ENCODE measurements at places on chromosomes 4 and X. TPM values are rescaled to one million over a fixed set of nuclear protein-coding genes. Genes with fewer than 3 reads are reported as not detected.

Gene CLDN2
- not detected for total RNA-seq

Gene HSFX2
- total RNA-seq = not detected

Gene PDLIM5
- total RNA-seq = 57.7 TPM

Gene KLHL4
- 22.4 TPM for total RNA-seq

Gene NKX6-1
- 0.09 TPM for total RNA-seq

Gene FGD1
- total RNA-seq = 19.2 TPM

Gene GNL3L
- total RNA-seq = 64.0 TPM

DNA sequence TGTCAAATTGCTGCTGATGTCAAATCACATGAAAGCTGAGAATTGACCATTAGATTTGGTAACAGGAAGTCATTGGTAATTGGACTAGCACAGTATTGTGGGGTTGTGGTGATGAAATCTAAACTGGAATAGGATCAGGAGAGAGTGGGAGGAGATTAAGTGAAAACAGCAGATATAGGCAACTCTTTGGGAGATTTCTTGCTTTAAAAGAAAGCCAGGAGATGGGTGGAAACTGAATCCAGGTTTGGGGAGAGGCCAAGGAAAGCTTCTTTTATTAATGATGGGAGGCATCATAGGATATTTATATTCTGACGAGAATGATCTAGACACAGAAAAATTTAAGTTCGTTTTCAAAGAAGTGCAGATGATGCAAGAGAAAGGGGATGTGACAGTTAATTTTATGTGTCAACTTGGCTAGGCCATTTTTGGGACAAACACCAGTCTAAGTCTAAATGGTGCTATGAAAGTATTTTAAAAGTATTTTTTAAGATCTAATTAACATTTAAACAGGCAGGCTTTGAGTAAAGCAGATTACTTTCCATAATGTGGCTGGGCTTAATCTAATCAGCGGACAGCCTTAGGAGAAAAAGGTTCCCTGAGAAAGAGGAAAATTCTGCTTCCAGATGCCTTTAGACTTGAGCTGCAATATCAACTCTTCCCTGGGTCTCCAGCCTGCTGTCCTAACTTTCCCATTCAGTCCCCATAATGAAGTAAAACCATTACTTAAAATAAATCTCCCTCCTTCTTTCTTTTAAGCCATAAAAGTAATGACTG lies 24.7 kb downstream of the SEC24D start:
- no peak for DNase-seq

GRCh38 chr4:38381788-38382187 lies 282.2 kb upstream of the KLF3 start:
- no peaks in the 10 kb centered on the region for H3K36me3 ChIP-seq
- no peaks in the 10 kb centered on the region for H3K4me1 ChIP-seq
- DNase-seq = no peak
- no peak overlapping the region for H3K27ac ChIP-seq
- H3K27me3 ChIP-seq = no peaks in the 10 kb centered on the region

DNA sequence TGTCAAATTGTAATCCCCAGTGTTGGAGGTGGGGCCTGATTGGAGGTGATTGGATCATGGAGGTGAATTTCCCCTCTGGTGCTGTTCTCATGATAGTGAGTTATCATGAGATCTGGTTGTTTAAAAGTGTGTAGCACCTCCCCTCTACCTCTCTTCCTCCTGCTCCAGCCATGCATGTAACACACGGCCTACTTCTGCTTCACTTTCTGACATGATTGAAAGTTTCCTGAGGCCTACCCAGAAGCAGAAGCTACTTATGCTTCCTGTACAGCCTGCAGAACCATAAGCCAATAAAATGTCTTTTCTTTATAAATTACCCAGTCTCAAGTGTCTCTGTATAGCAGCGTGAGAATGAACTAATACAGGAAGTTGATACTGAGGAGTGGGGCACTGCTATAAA lies 61.7 kb upstream of the DDX60 start:
- H3K4me3 ChIP-seq = no peak overlapping the region
- H3K4me1 ChIP-seq = no peaks in the 10 kb centered on the region
- no peak for DNase-seq
- no peaks in the 10 kb centered on the region for H3K36me3 ChIP-seq
- H3K27ac ChIP-seq = no peak overlapping the region
- no peaks in the 10 kb centered on the region for H3K27me3 ChIP-seq

GRCh38 chr4:13364172-13364571 lies 120.0 kb downstream of the RAB28 start:
- no peak for DNase-seq
- H3K4me3 ChIP-seq = no peak overlapping the region
- no peaks in the 10 kb centered on the region for H3K36me3 ChIP-seq
- no peaks in the 10 kb centered on the region for H3K4me1 ChIP-seq
- no peak overlapping the region for H3K27ac ChIP-seq

GRCh38 chr4:169492436-169493163 lies 119.8 kb downstream of the NEK1 start:
- H3K36me3 ChIP-seq = peaks cover 12% of the 10 kb centered on the region
- H3K27me3 ChIP-seq = no peaks in the 10 kb centered on the region
- H3K4me3 ChIP-seq = no peak overlapping the region
- DNase-seq = peak; percentile 47

DNA sequence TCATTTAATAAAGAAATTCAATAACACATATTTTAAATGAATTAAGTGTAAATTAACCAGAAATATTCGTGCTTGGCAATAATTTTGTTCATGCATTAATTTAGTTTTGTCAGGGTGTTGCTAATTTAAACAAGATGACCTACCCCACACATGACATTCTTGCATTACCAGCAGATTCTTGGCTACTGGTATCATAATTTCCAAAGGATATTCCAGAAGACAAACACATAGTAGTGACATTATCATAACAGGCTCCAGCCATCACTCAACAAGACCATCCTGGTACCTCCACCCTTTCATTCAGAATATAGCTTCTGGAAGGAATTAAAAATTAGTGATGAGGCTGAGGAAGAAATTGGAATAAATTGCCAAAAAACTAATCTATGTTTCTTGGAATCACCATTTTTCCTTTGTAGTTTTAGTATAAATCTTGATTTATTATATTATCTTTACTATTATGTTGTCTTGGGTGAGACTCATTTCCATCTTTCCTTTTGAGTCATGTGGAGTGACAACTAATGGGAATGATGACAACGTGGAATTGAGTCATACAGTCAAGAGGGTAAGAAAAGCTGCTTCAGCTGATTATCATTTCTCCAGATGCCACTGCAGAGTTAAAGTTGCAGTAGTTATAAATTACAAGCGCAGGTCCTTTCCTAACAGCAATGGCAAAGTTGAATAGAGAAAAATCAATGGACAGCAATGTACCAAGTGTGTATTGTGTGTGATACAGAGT lies 30.9 kb upstream of the HHIP start:
- no peaks in the 10 kb centered on the region for H3K4me1 ChIP-seq
- no peak overlapping the region for H3K27ac ChIP-seq
- no peaks in the 10 kb centered on the region for H3K27me3 ChIP-seq
- H3K4me3 ChIP-seq = no peak overlapping the region

- H3K4me3 ChIP-seq = no peak overlapping the region
- no peaks in the 10 kb centered on the region for H3K27me3 ChIP-seq
- DNase-seq = no peak
- H3K4me1 ChIP-seq = no peaks in the 10 kb centered on the region
- peaks cover 26% of the 10 kb centered on the region for H3K36me3 ChIP-seq
Measured at GRCh38 chr4:120007896-120008436, 58.7 kb downstream of the MAD2L1 start.

DNA sequence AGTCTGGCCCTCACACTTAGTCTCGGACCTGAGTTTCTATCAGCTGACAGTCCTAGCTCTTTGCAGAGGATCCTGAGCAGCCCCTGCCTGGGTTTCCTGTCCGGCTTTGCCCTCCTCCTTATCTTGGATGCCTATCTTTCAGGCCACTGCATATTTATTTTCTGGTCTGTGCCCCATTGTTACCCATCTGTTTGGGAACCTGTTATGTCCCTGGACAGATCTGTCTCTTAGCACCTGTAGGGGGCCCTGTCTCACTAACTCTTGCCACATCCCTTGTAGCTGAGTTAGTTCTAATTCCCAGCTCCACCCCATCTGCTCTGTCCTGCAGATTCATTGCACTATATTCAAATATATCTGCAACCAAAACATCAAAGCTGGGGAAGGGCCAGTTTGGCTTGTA lies 514.9 kb upstream of the LCORL start:
- H3K4me1 ChIP-seq = no peaks in the 10 kb centered on the region
- peak; percentile 53 for DNase-seq
- H3K27me3 ChIP-seq = no peaks in the 10 kb centered on the region
- no peak overlapping the region for H3K4me3 ChIP-seq

- H3K27ac ChIP-seq = no peak overlapping the region
- no peaks in the 10 kb centered on the region for H3K4me1 ChIP-seq
- no peaks in the 10 kb centered on the region for H3K36me3 ChIP-seq
- no peaks in the 10 kb centered on the region for H3K27me3 ChIP-seq
- no peak overlapping the region for H3K4me3 ChIP-seq
- DNase-seq = no peak
Measured at GRCh38 chr4:180330521-180330920, 1912.7 kb upstream of the TENM3 start.

DNA sequence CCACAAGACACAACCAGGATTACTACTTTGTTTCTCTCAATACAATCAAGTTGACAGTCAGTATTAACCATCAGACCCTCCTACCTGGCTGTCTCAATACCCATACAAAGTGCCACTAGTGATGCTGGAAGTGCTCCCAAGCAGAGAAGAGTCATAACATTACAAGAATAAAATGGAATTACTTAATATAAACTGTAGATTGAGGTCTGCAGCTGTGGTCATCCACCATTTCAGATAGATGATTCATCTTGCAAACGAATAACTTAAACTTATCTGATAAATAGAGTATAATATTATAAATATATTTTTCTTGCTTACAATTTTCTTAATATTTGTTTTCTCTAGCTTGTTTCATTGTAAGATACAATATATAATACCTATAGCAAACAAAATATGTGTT lies 1034.2 kb upstream of the PCDH10 start:
- no peaks in the 10 kb centered on the region for H3K27me3 ChIP-seq
- no peak overlapping the region for H3K27ac ChIP-seq
- DNase-seq = no peak
- H3K36me3 ChIP-seq = peaks cover 30% of the 10 kb centered on the region
- no peak overlapping the region for H3K4me3 ChIP-seq
- no peaks in the 10 kb centered on the region for H3K4me1 ChIP-seq

GRCh38 chr4:176464748-176465147 lies 145.0 kb downstream of the SPCS3 start:
- H3K4me1 ChIP-seq = no peaks in the 10 kb centered on the region
- DNase-seq = no peak
- no peak overlapping the region for H3K4me3 ChIP-seq
- H3K36me3 ChIP-seq = no peaks in the 10 kb centered on the region

GRCh38 chr4:175062183-175062592 lies 144.0 kb downstream of the ADAM29 start:
- DNase-seq = no peak
- H3K36me3 ChIP-seq = no peaks in the 10 kb centered on the region
- no peak overlapping the region for H3K27ac ChIP-seq

Data from H9 (cell line).